MV-4-11 (cell line): ENCODE measurements at places on chromosomes 5 and 9.

- DNase-seq = no peak
Observed at GRCh38 chr5:3600106-3601060, 4.8 kb downstream of the IRX1 start.

- DNase-seq = no peak
Observed at GRCh38 chr5:125394661-125395280, 648.3 kb upstream of the ZNF608 start.

DNA sequence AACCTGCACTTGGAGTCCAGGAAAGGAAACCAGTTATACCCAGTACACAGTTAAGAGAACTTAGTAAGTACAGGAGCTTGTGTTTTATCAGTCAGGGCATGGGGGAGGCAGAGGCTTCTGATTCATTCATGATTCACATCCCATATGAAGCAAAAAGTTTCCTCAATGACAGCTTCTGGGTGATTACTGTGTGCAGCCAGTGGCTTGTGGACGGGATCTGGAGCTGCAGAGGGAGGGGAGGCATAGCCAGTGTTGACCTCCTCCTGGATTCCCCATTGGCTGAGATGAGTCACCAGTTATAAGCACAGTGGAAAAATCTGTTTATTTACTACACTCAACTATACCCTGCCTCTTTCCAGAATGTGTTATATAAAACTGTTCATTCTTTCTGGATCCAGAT lies 17.7 kb downstream of the IL31RA start:
- DNase-seq = peak; percentile 90

DNA sequence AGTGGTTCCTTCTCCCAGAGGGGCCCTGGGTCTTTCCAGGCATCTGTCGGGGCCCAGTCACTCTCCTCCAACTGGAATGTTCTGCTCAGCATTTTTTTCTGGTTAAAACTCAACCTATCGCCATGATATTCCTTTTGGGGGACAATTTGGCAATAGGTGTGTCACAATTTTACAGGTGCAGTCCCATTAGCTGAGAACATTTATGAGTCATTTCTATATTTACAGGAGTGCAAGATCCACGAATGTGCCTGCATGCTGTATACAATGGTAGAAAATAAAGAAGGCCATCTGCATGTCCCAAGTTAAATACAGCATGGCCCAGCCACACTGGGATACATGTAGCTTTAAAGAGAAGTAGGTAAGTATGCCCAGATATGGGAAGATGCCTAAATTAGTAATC lies 28.8 kb upstream of the SEMA4D start:
- no peak for DNase-seq
